Liver (tissue), 10 donors: ENCODE measurements at places on chromosomes 1 and 21. TPM values are rescaled to one million over a fixed set of nuclear protein-coding genes. Genes with fewer than 3 reads are reported as not detected.

The OR2T29 gene
- not detected for total RNA-seq

The AMY2A gene
- total RNA-seq, result not detected

The ANXA9 gene
- total RNA-seq, result 18.2 TPM

The ZYG11B gene
- 18.9 TPM for total RNA-seq
